CD4-positive, alpha-beta T cell treated with Interferon alpha-2 for 1 hour (primary cell): ENCODE measurements at places on chromosomes 16 and 17.

GRCh38 chr17:80649672-80650330 is 105.2 kb downstream of the RPTOR start:
- DNase-seq = peak; percentile 49

DNA sequence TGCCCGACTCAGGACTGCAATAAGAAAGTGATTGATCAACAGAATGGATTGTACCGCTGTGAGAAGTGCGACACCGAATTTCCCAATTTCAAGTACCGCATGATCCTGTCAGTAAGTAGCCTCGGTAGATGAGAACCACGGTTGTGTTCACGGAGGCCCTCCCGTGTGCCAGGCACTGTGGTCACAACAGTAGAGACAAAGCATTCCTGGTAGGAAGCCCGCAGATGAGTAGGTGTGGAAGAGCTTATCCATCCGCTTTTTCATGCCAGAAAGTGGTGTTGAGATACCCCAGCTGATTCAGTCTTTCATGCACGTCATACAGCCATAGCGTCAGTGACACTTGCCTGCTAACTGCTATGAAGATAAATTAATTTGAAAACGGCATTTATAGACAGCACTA is 58.9 kb downstream of the RPA1 start:
- no peak for DNase-seq

GRCh38 chr17:410543-411401 is 58.2 kb upstream of the RPH3AL start:
- peak; percentile 66 for DNase-seq

DNA sequence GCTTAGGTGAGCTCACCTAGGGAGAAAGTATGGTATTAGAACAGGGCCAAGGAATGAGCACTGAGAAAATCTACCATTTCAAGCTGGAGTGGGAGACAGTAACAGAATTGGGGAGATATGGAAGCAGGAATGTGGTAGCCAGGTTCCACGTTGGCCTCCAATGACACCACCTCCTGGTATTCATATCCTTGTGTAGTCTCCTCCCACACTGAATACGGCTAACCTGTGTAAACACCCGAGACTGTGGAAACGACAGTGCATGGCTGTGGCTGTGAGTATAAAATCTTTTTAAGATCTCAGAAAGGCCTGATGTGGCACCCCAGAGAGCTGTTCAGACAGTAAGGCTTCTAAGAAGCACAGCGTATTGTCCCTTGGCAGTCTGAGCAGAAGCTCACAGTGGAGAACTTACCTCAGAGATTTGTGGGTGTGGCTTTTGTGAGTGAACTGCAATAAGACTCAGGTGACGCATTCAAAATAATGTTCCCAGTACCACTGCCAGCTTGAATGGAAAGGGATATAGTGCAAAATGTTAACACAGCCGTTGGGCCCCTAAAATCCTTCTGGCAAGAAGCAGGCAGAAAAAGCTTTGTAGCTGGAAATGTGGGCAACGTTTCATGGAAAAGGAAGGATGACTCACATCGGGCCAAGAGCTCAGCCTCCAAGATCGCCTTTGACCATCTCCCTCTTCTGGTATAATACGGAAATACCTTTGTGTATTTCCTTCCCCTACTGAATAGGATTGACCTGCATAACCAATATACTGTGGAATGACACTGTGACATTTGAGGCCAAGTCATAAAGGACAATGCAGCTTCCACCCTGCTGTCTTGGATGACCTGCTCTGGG is 14.4 kb downstream of the SDR42E1 start:
- no peak for DNase-seq
